ENCODE measurements at places on chromosomes 3 and 15.

- DNase-seq: no peak
Measured at GRCh38 chr15:45796433-45796832, 161.6 kb downstream of the SQOR start.

- DNase-seq: no peak
Measured at GRCh38 chr3:98701071-98701675, 62.0 kb upstream of the ST3GAL6 start.

DNA sequence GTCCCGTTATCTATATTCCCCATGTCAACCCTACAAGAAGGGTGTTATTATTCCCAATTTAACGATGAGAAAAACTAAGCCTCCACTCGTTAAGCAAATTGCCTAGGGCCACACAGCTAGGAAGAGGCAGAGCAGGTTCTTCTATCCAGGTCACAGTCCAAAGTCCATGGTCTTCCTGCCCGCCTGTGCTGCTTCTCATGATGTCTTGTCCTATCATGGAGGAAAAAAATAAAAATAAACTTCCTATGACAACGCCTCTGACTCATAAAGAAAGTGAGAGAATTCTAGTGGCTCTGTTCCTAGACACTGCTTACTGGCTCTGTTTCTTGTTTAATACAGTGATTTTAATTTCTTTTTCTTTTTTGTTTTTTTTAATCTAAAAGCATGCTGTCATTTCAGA lies 9.7 kb downstream of the COL8A1 start:
- DNase-seq: no peak

DNA sequence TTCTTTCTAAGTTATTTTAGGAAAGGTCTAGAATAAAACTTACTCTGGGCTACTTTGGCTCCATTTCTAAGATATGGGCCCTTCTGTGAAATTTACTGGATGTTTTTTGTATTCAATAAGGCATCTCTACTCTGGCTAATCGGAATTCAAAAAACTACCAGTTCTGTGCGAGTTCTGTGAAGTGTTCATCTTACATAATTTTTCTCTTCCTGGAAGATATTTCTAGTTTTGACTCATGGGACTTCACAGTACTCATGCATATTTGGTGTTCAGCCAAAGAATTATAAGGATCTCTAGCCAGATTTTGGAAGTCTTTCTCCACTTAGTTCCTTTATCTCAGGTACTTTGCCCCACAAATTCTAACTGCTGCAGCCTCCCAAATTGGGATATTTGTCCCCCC lies 46.4 kb upstream of the MBNL1 start:
- no peak for DNase-seq

- DNase-seq: no peak
Measured at GRCh38 chr3:71694358-71694999, 30.7 kb downstream of the EIF4E3 start.

DNA sequence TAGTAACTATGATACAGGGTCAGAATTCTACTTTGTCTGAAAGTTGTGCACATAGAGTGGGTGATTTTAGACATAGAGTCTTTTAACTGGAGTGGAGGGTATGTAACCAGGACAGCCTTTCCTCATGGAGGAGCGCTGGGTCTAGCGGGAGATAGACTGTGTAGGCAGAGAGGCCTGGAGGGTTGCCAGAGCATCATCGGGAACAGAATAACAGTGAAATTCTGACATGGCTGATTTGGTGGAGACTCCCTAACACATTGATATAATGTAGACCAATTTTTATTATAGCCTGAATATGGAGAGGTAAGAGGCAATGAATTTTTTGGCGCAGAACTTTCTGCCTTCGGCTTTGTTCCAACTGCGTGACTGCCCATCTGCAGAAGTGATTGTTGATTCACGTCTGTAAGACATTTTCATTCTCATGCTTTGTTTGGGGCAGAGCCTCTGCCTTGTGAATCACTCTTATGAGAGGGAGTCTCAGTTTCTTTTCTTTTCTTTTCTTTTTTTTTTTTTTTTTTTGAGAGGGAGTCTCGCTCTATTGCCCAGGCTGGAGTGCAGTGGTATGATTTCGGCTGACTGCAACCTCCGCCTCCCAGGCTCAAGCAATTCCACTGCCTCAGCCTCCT lies 16.0 kb downstream of the LPP start:
- no peak for DNase-seq

DNA sequence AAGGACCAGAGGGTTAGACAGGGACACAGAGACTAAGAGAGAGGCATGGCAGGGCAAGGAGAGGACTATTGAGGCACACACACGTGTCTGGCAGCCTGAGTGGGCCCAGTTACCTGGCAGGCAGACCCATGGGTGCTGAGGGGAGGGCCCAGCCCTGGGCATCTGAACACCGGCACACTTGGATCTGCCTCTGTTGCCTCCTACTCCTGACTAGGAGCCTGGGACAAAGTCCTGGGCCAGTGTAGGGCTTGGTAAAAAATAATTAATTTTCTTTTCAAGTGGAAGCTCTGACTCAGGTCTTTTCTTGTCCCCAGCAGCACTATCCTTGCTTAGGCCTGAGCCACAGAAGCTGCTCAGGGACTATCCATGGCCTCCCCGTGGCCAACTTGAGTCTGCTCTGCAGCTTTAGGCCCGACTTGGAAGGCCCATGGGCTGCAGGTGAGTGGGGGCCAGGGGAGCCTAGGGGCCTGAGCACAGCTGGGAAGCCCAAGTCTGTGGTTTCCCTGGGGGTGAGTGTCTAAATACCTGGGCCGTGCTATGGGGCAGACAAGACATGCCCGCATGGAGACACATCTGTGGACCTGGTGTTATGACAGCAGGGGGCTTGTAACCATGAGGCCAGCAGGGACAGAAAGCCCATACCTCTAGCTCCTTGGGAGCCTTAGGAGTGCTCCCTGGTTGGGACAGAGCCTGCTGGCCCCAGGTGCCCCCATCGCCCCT lies at the start of gene PTH1R:
Gene PTH1R (plus strand): TSS at position 316 of the 720 bp plus-strand sequence. CDS start 5,839 bp downstream, outside the sequence.
- no peak for DNase-seq

DNA sequence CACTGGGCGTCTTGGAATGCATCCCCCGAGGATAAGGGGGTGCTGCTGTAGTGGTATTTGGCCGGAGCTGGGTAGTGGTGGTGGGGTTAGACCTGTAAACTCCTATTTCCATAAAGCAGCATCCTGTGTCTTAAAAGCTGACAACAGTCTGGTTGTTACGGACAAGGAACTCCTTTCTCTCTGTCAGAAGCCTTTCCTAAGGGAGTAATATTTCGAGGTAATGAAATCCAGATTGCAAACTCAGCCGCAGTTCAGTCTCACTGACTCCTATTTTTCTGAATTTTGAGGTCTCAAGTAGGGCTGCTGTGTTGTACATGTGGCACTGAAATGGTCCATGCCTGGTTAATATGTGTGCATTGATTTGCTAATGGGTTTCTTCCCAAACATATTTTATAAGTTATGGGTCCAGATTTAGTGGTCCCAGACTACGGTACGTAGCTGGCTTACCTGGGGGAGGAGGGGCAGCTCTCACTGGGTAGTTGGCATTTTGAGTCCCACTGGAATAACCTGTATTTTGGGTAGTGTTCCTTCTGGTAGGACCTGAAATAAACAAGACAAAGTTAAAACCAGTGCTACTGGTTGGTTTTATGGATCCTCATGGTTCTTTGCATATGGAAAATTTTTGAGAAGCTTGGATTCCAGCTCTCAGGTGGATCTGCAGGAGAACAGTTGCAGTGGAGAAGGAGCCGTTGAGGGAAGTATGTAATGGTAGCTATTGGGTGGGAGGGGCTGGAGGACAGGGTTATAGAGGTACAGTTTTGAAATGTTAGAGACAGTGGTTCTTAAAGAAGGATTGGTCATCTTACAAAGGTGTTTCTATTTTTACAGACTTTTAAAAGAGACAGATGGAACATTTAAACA lies 48.6 kb upstream of the LDHAL6B start:
- no peak for DNase-seq

GRCh38 chr3:60594025-60594424 lies 657.2 kb downstream of the FHIT start:
- DNase-seq: no peak

DNA sequence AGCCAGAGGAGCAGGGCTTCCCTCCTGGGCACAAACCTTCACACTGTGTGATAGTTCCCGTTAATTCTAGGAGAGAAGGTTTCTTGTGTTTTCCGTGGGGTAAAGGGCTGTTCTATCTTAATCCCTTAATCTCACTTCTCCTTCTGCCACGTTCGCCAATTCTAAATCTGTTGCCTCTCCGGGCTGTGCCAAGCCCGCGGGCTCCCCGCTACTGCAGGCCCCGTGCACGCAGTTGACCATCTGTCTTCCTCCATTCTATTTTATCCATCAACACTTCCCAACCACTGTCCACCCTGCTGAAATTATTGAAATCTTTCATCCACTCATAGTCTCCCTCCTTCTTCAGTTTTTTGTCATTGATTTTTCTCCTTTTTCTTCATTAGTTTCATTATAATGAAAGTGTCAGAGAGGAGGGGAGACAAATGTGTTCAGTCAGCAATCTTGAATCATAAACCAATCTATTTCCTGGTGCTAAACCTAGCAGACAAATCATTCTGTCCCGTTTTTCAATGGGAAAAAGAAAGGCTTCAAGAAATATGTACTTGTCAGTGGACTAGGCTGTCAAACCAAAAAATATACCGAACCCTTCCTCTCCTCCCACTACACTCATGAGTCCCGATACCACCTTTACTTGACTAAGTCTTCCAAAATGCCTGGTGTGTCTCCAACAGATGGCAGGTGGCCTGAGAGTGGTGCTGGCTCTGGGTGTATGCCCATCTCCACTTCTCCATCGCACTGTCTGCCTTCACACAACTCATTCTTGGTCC lies 39.6 kb downstream of the SLCO2A1 start:
- DNase-seq: no peak

DNA sequence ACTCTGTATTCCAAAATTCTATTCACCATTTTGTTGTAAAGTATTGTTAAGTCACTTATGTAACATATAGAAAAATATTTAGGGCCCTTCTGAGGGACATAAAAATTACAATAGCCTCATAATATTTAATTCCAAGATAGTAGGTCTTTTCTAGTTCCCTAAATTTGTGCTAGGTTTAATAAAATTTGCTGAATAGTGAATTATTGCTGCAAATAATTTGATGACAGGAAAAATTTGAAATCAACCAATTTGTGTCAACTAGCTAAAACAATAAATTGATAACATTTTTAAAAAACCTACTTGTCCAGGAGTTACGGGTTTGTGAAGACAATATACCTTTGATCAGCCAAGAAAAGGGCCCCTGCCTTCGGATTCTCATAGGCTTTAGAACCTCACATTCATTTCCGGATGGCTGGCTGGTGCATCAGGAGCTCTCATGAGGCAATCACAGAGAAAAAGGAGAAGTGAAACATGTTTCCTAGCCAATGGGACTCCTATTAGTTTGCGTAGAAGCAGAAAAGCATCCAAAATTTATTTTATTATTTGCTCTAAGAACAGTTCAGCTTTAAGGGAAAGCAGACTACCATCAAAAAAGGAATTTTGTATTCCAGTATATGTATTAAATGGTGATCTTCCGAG lies 177.2 kb downstream of the LRRC3B start:
- DNase-seq: no peak

DNA sequence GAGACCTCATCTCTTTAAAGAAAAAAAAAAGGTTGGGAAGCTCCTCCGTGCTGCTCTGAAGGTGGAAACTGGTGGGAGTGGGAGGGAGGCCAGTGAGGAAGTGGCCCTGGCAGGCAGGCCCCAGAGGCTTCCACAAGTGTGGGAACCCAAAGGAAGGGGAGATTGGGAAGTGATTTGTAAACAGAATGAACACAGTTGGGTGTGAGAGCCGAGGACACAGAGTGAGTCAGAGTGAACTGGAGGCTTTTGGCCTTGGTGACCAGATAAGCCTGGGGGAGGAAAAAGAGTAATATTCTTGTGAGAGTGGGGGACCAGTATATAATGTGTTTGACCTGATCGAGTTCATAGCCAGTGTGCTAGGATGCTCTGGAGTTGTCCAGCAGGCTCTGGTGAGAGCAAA lies 23.0 kb downstream of the MKRN2 start:
- DNase-seq: no peak

DNA sequence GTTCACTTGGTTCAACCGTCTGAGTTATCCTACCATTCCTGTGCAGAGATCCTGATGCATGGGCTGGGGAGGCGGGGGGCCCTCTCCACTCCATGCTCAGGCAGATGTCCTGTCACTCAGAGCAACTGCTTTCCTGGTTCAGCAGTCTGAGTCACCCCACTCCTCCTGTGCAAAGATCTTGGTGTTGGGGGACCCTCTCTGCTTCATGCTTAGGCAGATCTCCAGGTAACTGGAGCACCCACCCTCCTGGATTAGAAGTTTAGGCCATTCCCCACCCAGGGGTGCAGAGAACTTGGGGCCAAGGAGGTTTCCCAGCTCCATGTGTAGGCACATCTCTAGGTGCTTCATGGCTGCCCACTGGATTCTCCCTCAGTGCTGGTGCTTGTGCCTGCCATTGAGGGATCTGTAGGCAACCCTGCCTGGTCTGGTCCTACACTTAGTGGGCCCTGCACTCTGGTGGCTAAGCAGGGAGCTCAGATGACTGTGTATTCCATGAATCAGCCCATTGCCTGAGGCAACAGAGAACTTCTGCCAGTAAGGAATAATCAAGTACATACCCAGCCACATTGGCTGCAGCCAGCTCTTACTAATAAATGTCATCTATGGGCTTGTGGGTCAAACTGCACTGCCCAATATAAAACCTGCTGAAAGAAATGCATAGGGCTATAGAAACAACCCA lies 465.4 kb upstream of the THBS1 start:
- DNase-seq: no peak

- no peak for DNase-seq
Measured at GRCh38 chr3:36688815-36689214, 75.5 kb downstream of the DCLK3 start.

DNA sequence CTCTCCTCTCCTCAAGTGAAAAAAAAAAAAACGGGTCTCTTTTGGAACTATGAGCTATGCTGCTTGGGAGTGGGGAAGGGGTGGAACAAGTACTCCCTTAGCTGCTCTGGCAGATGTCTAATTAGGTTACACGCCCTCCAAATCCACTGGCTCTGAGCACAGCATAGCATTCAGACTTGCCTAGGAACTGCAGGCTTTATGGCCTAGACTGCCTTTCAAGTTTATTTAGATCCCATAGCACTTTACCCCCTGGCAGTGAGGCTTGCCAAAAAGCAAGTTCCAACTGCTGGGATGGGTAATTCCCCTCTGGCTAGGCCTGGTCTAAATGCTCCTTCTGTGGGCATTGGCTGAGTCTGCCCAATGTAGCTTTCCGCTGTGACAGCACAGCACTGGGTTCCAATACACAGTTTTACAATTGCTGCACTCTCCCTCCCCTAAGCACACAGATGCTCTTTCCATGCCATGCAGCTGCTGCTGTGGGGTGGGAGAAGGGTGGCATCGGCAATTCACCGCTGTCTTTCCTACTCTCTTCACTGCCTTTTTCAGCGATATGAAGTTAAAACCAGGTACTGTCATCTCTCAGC lies 152.8 kb downstream of the KCNAB1 start:
- DNase-seq: no peak

DNA sequence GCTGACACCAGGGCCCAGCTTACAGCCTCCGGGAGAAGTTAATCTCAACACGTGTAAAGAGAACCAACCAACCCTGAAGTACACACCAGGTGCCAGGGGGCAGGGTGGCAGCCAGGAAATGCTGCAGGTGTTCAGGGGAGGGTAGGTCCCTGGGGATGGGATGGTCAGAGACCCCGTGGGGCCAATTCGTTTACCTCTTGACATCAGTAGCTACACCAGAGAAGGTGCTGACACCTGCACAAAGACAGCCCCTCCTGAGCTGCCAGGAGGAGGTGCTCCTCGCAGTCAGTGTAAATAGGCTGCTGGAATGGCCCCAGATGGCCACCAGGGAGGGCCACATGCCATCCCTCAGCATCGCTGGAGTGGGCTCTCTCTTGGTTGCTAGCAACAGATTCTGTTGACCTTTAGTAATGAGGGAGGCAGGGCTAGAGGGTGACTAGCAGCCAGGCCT lies 52.8 kb downstream of the CORO2B start:
- DNase-seq: no peak

All from kidney epithelial cell (primary cell).